ENCODE measurements at places on chromosomes 1 and 21. TPM values are rescaled to one million over a fixed set of nuclear protein-coding genes. Genes with fewer than 3 reads are reported as not detected.

ALX3 gene
- polyA plus RNA-seq = not detected

DNA sequence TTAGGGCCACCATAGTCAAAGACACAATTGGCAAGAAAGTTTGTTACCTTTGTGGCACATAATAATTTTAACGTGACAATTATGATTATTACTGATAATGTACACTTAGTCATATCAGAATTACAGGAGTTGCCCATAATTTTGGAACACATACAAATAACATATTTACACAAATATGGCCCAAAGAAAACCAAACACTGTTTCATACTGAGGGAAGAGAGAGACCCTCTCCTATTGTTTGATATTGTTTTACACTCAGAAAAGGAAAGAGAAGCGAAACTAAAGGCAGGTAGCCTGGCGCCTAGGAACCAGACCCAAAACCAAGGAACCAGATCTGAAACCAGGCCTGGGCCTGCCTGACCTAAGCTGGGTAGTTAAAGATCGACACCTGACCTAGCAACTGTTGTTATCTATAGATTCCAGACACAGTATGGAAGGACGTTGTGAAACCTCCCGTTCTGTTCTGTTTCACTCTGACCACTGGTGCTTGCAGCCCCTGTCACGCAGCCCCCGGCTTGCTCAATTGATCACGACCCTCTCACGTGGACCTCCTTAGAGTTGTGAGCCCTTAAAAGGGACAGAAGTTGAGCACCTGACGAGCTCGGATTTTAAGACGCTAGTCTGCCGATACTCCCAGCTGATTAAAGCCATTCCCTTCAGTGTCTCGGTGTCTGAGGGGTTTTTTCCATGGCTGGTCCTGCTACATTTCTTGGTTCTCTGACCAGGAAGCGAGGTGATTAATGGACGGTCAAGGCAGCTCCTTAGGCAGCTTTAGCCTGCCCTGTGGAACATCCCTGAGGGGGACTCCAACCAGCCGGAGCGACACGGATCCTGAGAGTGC lies 27.9 kb downstream of the C1orf115 start:
- H3K27me3 ChIP-seq = no peaks in the 10 kb centered on the region
- H3K36me3 ChIP-seq = no peaks in the 10 kb centered on the region
- H3K4me1 ChIP-seq = no peaks in the 10 kb centered on the region
- no peak for DNase-seq
- H3K27ac ChIP-seq = no peak overlapping the region

DNA sequence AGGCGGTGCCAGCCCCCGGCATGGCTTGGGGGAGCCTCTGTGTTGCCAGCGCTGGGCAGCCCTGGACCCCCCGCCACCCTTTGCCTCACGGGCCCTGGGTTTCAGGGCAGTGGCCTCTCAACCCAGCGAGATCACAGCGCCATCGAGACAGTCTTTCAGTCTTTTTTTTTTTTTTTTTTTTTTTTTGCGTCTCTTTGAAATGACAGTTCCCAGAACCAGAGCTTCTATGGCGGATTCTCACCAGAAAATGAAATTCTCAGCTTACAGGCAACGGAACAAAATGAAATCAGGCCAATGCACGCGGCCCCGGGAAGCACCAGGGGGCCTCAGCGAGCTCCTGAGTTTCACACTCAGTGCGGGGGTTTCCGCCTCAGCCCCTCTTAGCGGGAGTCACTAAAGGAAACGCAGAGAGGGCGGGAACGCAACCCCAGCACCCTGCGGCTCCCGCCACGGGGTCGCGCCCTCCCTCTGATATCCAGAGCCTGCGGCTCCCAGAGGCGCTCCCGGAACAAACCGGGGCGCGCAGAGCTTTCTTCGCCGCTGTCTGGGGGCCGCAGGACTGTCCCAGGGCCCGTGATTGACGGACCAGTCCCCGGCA lies 8.0 kb upstream of the COL6A1 start:
- no peaks in the 10 kb centered on the region for H3K4me1 ChIP-seq
- no peaks in the 10 kb centered on the region for H3K36me3 ChIP-seq
- DNase-seq = peak; percentile 61
- peak overlapping the region; percentile 66 for H3K27ac ChIP-seq
- peaks cover 4% of the 10 kb centered on the region for H3K27me3 ChIP-seq

OBSCN gene
- 50.7 TPM for polyA plus RNA-seq

- no peaks in the 10 kb centered on the region for H3K36me3 ChIP-seq
- H3K27me3 ChIP-seq = no peaks in the 10 kb centered on the region
- no peaks in the 10 kb centered on the region for H3K4me1 ChIP-seq
- no peak overlapping the region for H3K27ac ChIP-seq
- DNase-seq = no peak
- H3K4me3 ChIP-seq = no peak overlapping the region
These were observed 41.0 kb downstream of the RXRG start for GRCh38 chr1:165403835-165404482.

AMY1C gene
- polyA plus RNA-seq = not detected

DNA sequence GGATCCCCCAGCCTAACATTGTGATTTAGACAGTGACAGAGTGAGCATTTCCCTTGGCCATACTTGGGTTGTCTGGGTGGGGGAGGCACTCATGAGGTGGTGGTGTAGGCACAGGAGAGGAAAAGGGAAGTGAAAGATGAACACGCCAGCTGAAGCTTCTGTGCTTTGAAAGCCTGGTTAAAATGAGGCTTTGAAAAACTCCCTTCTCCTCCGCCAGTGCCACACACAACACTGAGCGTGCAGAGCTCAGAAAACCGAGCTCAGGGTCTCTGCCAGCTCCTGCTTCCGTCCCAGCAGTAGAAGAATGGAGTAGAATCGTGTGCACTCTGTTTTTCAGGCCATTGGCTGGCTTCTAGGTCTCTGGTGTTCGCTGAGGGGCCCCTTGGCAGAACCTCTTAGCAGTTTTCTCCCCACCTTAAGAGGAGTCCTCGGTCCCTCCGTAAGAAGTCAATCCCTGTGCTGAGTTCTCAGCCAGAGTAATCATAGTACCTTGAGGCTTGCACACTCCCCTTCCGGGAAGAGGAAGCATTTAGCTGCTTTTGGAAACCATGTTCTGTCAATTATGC lies 12.9 kb downstream of the PLEKHM2 start:
- DNase-seq = no peak
- H3K36me3 ChIP-seq = no peaks in the 10 kb centered on the region
- no peaks in the 10 kb centered on the region for H3K27me3 ChIP-seq
- H3K4me1 ChIP-seq = peaks cover 3% of the 10 kb centered on the region
- H3K4me3 ChIP-seq = no peak overlapping the region
- peak overlapping the region; percentile 18 for H3K27ac ChIP-seq

GRCh38 chr1:154730986-154731489 lies 123.1 kb upstream of the ADAR start:
- no peak overlapping the region for H3K4me3 ChIP-seq
- no peak for DNase-seq
- no peaks in the 10 kb centered on the region for H3K4me1 ChIP-seq

DNA sequence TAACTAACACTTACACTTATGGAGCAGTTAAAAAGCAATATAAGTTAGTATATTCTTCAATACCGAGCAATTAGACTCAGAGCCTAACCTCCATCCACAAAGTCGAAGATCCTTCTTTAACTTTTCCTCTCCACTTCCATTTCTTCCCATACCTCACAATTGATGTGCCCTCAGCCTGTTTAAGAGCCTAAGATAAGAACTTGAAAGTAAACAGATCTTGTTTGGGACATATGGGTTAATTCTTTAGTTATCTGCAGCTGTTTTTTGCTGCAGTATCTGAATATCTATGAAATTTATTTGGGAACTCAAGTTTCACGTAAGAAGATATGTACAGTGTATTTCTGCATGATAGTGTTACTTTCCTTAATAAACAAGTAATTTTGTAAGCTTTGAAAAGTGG lies 51.5 kb downstream of the MIGA1 start:
- no peak for DNase-seq
- H3K27ac ChIP-seq = no peak overlapping the region
- H3K36me3 ChIP-seq = no peaks in the 10 kb centered on the region

CR1L gene
- polyA plus RNA-seq = not detected

GJA5 gene
- 2.6 TPM for polyA plus RNA-seq

GRCh38 chr1:39566441-39567137 lies 10.0 kb downstream of the PABPC4 start:
- H3K36me3 ChIP-seq = peaks cover 28% of the 10 kb centered on the region
- H3K27ac ChIP-seq = peak overlapping the region; percentile 18
- H3K4me3 ChIP-seq = no peak overlapping the region
- no peaks in the 10 kb centered on the region for H3K27me3 ChIP-seq
- DNase-seq = peak; percentile 86
- H3K4me1 ChIP-seq = peaks cover 30% of the 10 kb centered on the region

GRCh38 chr21:20592463-20592862 lies 405.7 kb upstream of the NCAM2 start:
- H3K4me3 ChIP-seq = no peak overlapping the region
- DNase-seq = no peak
- H3K4me1 ChIP-seq = no peaks in the 10 kb centered on the region
- H3K27ac ChIP-seq = no peak overlapping the region

DNA sequence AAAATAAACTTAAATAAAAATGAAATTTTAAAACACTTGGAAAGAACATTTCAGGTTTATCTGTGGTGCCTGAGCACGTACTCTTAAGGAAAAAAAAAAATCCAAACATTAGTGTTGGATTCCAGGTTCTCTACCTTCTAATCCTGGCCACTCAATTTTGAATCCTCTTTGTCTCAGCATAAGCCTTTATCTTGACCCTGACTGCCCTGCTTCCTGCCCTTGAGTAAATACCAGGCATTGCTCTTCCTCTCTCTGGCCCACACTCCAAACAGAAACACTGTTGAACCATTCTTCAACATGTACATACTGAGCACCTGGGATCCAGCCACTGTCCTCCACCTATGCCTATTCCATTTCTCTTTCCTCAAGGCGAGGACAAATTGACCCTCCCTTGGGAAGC lies 11.4 kb upstream of the VANGL1 start:
- no peak overlapping the region for H3K4me3 ChIP-seq
- H3K4me1 ChIP-seq = no peaks in the 10 kb centered on the region
- H3K36me3 ChIP-seq = no peaks in the 10 kb centered on the region
- no peaks in the 10 kb centered on the region for H3K27me3 ChIP-seq
- DNase-seq = no peak
- H3K27ac ChIP-seq = no peak overlapping the region

MSH4 gene
- 0.15 TPM for polyA plus RNA-seq

DNA sequence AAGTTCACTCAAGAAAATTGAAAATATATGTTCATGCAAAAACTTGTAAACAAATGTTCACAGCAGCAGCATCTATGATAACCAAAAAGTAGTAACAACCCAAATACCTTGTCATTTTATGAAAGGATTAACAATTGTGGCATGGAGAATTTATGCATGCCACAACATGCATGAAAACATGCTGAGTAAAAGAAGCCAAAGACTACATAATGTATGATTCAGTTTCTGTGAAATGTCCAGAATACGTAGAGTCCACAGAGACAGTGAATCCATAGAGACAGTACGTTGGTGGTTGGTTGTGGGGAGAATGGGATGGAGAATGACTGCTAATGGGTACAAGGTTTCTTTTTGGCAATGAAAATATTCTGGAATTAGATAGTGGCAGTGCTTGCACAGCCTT lies 148.7 kb downstream of the MAST2 start:
- no peak overlapping the region for H3K27ac ChIP-seq
- no peak overlapping the region for H3K4me3 ChIP-seq

DNA sequence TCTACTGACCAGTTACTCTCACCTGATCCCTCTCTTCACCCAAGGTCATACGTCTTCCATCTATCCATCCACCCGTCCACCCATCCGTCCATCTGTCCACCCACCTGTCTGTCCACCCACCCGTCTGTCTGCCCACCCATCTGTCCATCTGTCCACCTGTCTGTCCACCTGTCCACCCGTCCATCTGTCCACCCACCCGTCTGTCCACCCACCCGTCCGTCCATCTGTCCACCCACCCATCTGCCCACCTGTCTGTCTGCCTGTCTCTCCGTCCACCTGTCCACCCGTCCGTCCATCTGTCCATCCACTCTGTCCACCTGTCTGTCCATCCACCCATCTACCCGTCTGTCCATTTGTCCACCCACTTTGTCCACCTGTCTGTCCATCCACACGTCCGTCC lies 11.8 kb upstream of the KIF26B start:
- no peak for DNase-seq
- no peak overlapping the region for H3K27ac ChIP-seq
- H3K4me1 ChIP-seq = no peaks in the 10 kb centered on the region
- no peaks in the 10 kb centered on the region for H3K36me3 ChIP-seq
- no peak overlapping the region for H3K4me3 ChIP-seq
- no peaks in the 10 kb centered on the region for H3K27me3 ChIP-seq

- no peak overlapping the region for H3K27ac ChIP-seq
- H3K27me3 ChIP-seq = no peaks in the 10 kb centered on the region
- DNase-seq = no peak
- H3K4me1 ChIP-seq = peaks cover 19% of the 10 kb centered on the region
These were observed 8.4 kb upstream of the ZNF697 start for GRCh38 chr1:119656410-119656955.

GRCh38 chr1:37509181-37509580 lies 5.4 kb downstream of the MEAF6 start:
- peaks cover 28% of the 10 kb centered on the region for H3K36me3 ChIP-seq
- H3K27me3 ChIP-seq = no peaks in the 10 kb centered on the region
- H3K27ac ChIP-seq = no peak overlapping the region
- no peak for DNase-seq
- peaks cover 6% of the 10 kb centered on the region for H3K4me1 ChIP-seq

DNA sequence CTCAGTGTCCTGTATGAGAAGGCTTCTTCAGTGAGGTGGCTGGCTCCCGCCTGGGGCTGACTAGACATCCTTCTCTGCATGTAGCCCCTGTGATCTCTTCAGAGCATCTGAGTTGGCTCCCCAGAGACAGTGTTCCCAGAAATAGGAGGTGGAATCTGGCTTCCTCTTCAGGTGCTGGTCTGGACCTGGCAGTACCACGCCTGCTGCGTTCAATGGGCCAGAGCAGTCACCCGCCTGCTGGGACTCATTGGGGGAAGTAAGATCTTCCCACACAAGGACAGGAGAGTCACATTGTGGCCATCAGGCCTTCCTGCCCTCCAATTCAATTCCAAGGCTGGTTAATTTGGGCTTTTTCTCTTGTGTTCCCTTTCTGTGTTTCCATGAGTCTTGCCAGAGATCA lies 51.0 kb downstream of the ADARB1 start:
- no peaks in the 10 kb centered on the region for H3K36me3 ChIP-seq
- no peaks in the 10 kb centered on the region for H3K27me3 ChIP-seq
- no peak for DNase-seq
- no peaks in the 10 kb centered on the region for H3K4me1 ChIP-seq

GRCh38 chr1:119293797-119294196 lies 74.8 kb upstream of the HAO2 start:
- no peak for DNase-seq
- H3K27ac ChIP-seq = no peak overlapping the region
- H3K36me3 ChIP-seq = no peaks in the 10 kb centered on the region
- no peaks in the 10 kb centered on the region for H3K4me1 ChIP-seq
- H3K27me3 ChIP-seq = no peaks in the 10 kb centered on the region

- H3K36me3 ChIP-seq = no peaks in the 10 kb centered on the region
- DNase-seq = peak; percentile 52
- H3K27me3 ChIP-seq = no peaks in the 10 kb centered on the region
These were observed 68.7 kb upstream of the ROR1 start for GRCh38 chr1:63705078-63705477.

NPHS2 gene
- not detected for polyA plus RNA-seq

DNA sequence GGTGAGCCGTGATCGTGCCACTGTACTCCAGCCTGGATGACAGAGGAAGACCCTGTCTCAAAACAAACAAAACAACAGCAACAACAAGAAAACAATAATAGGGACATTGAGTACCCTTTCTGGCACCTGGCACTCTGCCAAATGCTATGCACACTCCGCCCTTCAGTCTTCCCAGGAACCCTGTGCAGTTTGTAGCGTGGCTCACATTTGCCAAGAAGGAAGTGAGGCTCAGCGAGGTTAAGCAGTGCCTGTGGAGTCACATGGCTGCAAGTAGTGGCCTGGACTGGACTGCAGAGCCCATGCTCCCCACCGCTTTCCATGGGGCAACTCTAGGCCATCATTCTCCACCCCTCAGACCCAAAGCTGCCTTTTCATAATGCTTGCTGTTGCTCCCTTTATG lies 5.3 kb upstream of the EVA1B start:
- no peaks in the 10 kb centered on the region for H3K36me3 ChIP-seq
- no peak overlapping the region for H3K27ac ChIP-seq
- H3K4me3 ChIP-seq = no peak overlapping the region
- H3K4me1 ChIP-seq = no peaks in the 10 kb centered on the region
- no peaks in the 10 kb centered on the region for H3K27me3 ChIP-seq
- DNase-seq = no peak
